GM23338 (cell line): ENCODE measurements at places on chromosomes 7 and 10. TPM values are rescaled to one million over a fixed set of nuclear protein-coding genes. Genes with fewer than 3 reads are reported as not detected.

Gene RASA4B
- 1.5 and 4.2 TPM in 2 replicates for total RNA-seq

DNA sequence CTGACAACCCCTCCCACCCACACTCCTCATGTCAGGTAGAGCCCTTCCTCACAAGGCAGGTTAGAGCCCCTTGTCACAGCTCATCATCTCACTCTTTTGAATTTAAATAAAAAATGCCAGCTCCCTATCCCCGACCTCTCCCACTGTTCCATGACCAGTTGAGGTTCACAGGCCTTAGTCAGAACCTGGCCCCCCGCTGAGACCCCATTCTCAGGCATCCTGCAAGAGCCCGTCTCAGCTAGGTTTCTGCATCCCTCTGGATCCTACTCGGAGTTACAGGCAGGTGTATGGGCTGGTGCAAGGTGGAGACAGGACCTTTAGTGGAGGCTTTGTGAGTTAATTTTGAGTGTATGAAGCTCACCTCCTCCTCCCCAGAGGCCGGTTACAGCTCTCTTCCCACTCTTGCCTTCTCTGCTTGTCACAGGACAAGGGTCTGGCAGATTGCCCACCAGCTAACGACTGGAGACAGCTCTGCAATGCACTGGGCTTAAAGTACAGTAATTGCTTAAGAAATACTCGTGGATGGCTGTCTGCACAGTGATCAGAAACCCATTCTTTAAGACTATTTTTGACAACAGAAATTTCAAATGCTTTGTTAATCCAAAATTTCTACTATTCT, 394.9 kb upstream of the DPP6 start:
- DNase-seq = no peak

DNA sequence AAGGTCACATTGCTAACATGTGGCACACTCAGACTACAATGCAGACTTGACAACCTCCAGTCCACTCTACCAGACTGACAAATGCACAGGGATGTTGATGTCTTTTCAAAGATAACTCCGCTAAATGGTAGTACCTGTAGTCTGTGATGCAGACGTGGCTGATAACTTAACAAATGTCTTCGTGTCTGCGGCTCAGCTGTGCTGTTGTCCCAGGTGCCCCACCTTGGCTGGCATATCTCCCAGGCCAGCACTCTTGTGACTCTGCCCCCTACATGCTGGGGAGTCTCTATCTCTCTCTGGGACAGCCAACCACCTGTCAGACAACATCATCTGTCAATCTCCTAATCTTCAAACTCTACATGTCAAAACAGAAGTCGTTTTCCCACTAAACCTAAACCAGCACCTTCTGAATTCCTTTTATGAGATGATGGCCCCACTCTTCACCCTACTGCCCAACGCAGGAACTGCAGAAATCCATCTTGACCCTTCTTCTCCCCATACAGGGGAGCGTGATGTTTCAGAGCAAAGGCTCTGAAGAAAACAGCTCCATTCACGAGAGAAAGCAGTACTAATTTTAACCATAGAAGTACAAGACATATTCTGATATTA, 156.4 kb downstream of the USP6NL start:
- DNase-seq = peak; percentile 64

- peak; percentile 1 for DNase-seq
Observed at GRCh38 chr10:112184379-112184778, 814 bp upstream of the GPAM start.

Gene TMEM139
- 2.3 and 3.6 TPM in 2 replicates for total RNA-seq

- DNase-seq = peak; percentile 82
Observed at GRCh38 chr7:158394936-158395335, 192.7 kb downstream of the PTPRN2 start.

DNA sequence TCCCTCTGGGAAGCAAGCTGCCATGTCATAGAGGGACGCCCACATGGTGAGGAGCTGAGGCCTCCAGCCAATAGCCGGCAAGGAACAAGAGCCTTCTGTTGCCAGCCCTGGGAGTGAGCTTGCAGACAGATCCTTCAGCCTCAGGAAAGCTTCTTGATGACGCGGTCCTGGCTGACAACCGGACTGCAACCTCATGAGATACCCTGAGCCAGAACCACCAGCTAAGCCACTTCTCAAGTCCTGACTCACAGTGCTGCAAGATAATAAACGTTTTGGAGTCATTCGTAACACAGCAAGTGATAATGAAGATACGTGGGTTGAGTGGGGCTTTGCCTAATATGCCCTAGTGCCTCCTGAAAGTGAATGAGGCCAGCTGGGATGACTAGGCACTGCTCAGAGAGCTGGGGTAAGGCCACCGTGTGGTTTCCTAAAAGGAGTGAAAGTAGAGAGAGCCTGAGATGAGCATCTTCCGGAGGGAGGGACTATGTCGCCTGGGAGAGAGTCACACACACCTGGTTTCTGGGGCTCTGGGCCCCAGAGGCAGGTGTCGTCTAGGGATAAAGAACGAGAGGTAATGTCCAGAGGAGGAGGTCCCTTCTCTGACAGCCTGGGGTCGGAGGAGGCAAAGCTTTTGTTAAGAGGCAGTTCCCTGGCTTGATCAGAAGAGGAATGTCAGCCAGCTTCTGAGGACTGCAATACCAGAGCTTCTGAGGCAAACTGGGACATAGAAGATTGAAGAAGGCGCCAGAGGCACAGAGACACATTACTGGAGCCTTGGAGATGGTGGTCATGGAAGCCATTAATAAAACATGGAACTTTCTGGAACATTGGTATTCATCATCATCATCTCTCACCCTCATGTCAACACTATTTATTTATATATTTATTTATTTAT, 53.6 kb downstream of the PYROXD2 start:
- no peak for DNase-seq

DNA sequence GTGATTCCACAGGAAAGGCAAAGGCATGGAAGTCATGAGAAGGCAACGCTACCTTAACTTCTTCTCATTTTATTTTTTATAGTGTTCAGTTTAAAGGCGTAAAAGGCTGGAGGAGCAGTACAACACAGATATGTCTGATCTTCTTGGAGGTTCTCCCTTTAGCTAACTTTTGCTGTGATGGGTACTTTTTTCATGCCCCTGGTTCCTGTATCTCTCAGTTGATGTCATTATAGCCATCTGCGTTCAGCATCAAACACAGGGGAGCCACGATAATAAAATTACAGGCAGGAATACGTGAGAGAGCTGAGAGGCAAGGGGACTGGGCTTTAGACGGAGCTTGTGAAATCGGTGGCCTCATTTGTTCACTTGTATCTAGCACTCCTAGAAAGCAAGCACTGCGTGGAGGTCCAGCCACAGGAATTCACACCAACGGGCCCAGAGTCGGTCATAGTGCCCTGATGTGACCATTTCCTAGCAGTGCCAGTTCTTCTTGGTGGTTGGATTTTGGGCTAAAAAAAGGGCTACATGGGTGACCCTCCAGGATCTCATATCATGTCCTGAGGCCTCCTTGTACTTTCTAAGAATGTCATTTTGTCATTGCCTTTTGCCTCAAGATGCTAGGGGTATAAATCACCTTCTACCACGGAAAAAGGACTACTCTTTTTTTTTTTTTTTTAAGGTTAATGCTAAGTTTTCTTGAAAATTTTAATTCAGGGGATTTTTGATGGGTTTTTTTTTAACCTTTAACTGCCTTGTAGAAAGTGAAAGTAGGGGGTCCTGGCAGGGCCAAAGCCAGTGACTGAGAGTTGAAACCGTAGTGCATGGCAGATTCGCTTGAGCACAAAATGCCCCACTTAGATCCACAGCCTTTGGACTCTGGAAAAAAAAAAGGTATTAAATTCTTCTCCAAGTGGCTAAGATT, 191.5 kb downstream of the CELF2 start:
- DNase-seq = no peak

- no peak for DNase-seq
Observed at GRCh38 chr7:127884066-127884559, 147.1 kb downstream of the LRRC4 start.

DNA sequence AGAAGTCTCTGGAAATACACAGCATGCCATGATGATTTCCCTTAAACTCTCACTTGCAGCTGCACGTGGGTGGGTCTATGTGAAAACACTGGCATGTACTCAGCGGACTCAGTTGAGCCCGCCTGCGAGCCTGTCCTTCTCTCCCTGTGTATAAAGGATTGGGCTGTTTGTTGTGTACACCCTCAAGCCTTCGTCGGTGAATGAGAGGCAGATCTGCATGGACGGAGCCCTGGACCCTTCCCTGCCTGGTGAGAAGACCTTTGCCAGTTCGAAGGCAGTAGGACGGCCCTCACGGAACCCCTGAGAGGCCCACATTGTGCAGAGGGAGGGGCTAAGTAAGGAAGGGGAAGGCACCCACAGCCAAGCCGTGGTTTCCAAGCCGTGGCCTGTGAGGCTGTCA, 121.2 kb downstream of the WDFY4 start:
- no peak for DNase-seq

DNA sequence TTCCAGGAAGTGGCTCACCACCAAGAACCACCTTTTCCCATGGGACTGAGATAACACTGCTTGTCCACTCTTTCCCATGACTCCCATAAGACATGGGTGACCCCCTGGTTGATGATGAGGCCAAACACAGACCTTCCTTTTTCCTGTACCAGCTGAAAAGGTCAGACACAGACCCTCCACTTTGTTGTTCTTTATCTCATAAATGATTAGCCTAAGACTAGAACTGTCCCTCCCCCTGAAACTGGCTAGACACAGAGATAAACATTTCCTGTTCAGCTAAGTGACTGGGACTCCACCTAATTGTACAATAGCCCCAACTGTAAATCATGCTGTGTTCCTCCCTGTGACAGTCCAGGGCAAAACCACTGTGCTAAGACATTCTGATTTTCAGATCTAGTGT, 8.2 kb upstream of the NRG3 start:
- no peak for DNase-seq

- DNase-seq = no peak
Observed at GRCh38 chr10:110597476-110597875, 30.0 kb downstream of the SMC3 start.

GRCh38 chr10:127257395-127257794, 61.0 kb upstream of the INSYN2A start:
- DNase-seq = no peak
